ENCODE measurements at places on chromosomes 2 and 18.

DNA sequence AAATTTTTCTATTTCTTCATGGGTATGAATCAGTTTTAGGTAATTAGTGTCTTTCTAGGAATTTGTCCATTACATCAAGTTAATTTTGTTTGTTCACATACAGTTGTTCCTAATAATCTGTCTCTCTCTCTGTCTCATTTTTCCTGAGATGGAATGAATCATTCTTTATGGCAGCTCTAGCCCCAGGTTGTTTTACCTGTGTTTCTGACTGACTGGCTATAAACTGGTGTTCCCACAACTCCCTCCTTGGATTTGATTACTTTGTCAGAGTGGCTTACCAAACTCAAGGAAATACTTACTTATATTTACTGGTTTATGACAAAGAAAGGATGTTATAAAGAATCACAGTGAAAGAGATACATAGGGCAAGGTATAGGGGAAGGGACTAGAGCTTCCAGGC is 15.1 kb downstream of the ADNP2 start:
- DNase-seq = no peak

DNA sequence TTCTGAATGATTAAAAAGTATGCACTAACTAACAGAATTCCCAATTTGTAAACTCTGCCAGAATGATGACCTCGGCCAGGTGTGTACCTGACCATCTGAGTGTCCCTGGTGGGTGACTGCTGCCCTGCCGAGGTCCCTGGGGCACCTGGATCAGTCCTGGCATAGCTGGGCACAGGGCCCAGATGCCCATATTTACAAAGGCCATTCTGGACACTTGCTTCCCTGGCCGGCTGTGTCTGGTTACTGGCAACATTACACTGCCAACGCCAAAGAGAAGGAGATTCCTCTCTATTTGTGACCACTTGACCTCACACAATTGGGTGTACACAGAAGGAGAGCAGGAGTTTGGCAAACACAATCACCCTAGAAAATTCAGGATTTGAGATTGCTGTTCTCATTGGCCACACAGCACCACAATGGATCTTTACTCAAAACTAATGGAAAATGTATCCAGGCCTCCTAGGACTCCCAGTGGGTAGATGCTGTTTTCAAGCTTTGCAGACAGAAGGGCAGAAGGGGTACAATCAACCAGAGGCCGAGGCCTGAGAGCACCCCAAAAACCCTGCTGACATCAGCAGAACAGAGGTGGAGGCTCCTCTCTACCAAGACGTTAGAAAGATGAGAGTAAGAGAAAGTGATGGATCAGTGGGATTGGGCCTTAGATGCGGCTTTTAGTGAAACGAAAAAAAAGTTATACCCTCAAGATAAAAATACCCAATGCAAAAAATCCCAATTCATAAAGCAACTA is 58.3 kb upstream of the PXDN start:
- no peak for DNase-seq

GRCh38 chr18:63197246-63197869 is 122.2 kb downstream of the BCL2 start:
- DNase-seq = no peak

DNA sequence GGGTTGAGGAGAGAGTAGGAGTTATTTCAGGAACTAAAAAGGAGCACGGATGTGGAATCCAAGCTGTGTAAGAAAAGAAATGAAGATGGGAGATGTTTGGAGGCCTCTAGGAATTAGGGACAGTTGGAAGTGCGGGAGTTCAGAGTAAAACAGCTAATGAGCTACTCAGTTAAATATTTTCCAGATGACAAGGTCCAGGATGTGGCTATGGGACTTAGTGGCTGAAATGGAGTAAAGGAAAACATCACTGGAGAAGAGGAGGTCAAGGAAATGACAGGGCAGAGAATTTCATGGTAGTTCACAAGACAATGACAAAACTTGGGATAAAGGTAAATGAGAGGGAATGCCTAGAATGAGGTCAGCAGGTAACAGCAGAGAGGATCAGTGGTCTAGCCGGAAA is 13.0 kb downstream of the GPR155 start:
- no peak for DNase-seq

DNA sequence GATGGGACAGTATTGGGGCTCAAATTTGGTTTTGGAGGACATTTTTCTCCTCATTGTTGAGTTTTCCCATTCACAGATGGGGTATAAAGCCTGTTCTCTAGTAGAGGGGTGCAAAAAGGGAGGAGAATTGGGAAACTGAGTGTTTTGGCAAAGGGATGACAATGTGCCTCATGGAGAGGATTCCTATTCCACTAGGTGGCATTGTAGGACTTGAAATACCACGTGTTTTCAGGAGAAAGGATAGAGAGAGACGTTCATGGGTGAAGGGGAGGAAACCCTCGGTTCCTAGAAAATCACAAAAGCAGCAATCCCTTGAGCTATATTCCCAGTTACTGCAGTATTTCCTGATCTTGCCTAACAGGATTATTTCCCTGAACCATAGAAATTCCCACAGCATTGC is 113.7 kb upstream of the SRD5A2 start:
- DNase-seq = no peak

DNA sequence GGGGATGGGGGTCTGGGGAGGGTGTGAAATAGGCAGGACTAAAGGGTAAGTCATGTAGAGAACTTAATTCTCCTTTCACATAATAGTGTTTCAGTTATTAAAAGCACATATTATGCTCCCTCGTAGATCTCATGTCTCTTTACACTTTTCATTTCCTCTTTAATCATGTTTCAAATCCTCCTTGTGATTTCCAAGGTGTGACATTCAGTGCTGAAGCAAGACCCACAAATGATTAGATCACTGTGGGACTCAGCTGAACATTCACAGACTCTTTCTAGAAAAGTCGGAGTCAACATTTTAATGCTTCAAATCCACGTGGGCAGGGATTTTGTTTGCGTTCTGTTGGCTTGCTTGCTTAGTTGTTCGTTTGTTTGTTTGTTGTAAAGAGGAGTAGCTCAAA is 34.7 kb upstream of the CALCRL start:
- DNase-seq = no peak

DNA sequence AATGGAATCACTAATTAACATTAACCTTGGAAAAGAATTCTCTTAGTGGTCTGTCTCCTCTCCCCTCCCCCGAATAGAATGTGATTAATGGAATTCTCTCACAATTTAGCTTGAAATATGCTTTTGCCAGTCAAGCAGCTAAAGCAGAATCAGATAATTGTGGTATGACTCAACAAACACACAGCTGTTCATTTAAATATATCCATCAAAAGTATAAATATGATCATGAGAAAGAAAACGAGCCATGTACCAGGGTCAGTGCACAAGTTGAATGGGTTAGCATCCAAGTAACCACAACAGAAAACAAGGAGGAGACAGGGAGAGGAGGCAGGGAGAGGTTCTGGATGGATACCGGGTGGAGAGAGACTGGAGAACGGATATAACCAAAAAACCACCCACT is 66.9 kb downstream of the ACVR1 start:
- DNase-seq = no peak

- no peak for DNase-seq
Observed at GRCh38 chr2:109721135-109721534, 73.0 kb upstream of the RGPD5 start.

DNA sequence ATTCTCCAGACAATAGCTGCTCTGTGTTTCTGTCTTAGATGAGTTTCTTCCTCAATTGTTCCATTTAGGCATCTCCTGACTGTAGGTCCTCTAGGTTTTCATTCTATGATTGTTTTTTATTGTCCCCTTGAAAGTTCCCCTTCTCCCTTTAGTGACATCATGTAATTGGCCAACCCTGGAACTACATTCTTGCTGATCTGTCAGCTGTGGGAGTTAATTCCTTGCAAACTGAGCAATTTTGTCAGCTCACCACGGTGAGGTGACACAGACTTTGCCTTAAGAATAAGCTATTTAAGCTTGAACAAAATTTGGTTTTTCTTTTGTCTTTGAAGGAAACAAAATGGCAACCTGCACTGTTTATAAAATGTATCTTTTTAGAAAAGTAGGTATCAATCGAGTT is 95.9 kb downstream of the TXNL1 start:
- DNase-seq = no peak

DNA sequence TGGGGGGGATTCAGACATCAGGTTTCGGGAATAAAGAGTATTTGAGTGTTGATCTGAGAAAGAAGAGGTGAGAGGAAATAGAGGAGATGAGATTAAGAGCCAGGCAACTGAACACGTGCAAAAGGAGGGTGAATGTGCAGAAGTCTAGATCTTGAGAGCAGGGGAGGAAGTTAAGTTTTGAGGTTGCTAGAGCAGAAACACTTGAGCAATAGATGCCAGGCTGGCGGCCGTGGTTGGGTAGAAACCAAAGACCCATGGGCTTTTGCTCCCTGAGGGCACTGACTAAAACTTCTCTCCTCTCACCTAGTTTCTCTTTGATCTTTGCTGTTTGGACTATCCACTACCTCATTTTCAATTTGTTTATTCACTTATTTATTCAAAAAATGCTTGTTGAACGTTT is 116.0 kb downstream of the CDC42EP3 start:
- no peak for DNase-seq

DNA sequence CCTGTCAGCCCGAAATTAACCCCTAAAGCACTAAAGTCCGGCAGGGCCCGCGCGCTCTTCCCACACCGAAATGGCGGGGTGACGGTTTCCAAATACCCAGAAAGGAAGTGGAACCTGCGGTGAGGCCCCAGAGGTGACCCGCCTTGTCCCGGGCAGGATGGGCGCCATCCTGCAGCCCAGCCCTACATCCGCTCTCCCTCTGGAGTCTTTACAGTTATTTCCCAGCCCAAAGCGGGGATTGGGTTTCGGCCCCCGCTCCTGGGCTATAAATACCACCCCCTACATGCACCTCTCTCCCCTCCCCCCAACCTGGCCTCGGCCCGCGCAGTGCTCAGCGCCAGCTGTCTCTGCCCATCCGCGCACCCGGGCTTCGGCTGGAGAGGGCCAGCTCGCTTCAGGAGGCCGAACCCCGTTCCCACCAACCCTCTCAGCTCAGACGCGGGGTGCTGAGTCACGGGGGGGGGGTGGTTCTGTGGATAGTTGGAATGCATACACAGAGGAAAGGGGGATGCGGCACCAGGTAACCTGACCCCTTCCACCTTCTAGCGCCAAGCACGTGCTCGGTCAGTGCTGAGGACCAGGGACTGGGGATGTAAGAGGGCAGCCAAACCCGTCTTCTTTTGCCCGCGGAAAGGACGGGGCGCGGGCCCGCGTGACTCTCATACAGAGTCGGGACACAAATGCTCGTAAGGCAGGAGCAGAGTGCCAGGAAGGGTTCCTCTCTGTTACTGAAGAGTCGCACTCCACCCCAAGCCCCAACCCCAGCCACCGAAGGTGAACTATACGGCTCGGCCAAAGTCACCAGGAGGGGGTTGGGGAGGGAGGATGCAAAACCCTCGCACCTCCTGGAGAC is at the start of gene TUBA4B:
Gene TUBA4B (plus strand): TSS at position 344 of the 853 bp plus-strand sequence. CDS start 165 bp downstream, at position 509.
- no peak for DNase-seq

GRCh38 chr2:3094999-3095958 is 282.3 kb downstream of the EIPR1 start:
- no peak for DNase-seq

- DNase-seq = no peak
Observed at GRCh38 chr2:36526226-36526625, 71.7 kb downstream of the FEZ2 start.

DNA sequence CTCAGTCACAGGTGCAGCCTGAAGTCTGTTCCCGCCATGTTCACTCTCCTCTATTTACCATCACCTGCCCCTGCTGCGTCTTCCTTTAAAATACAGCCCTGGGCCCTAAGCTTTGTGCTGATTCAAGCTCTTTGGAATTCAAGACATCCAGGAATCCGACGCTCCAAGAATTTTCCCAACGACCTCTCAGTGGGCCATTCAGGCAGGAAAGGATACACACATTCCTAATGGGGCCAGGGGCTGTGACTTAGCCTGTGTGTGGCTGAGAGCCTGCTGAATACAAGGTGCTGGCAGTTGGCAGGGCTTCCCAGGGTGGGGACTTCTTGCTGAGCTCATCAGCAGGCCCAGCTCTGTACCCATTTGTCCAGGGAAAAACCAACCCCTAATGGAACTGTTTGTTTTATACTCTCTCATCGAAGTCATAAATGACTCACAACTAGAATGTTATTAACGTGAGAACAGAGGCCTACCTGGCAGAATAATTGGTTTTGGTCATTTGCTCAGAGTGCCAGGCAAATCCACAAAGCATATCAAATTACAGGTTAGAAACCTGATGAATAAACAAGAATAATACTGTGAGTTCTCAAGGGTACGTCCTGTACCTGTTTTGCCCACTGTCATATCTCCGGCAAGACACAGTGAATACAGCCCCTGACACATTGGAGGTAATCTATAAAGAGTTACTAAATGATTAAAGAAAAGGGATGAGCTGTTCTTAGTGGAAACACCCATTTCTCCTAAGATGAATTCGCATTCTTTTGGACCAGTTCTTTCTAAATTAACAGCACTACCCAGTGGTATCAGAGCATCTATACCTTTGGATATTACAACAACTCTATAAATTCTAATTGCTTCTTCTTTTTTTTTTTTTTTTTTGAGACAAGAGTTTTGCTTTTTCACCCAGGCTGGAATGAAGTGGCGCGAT is 12.6 kb upstream of the KCMF1 start:
- no peak for DNase-seq

- no peak for DNase-seq
Observed at GRCh38 chr2:112883669-112884068, 27.3 kb upstream of the IL37 start.

DNA sequence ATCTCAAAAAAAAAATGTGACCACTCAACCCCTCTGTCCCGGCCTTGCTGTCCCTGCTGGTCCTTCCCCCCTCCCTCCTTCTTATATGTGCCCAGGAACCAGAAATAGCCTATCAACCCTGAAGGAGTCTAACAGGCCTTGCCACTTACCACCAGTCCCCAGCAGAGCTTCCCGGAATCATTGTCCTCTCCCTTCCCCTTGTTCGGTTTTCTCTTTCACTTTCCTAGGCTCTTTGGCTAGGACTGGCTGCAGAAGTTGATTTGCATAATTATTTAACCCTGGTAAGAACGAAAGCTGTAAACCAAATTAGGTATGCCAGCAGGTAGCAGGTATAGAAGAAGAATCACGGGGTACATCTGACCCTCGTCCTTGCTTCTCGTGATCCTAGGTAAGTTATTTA is 72.6 kb upstream of the ZNF532 start:
- DNase-seq = no peak

- DNase-seq = no peak
Observed at GRCh38 chr2:74939919-74940812, 18.3 kb upstream of the POLE4 start.

GRCh38 chr18:43870626-43871025 is 593.3 kb upstream of the SYT4 start:
- DNase-seq = no peak

Data from stimulated activated CD8-positive, alpha-beta memory T cell treated with anti-CD3 and anti-CD28 coated beads, Interleukin-12 subunit alpha, Interleukin-12 subunit beta, amount 100 ng/mL, for 4 hours (primary cell).